ENCODE measurements at places on chromosomes 12 and 14.

GRCh38 chr12:21939435-21939834 is 1.8 kb downstream of the ABCC9 start:
- DNase-seq, result no peak

DNA sequence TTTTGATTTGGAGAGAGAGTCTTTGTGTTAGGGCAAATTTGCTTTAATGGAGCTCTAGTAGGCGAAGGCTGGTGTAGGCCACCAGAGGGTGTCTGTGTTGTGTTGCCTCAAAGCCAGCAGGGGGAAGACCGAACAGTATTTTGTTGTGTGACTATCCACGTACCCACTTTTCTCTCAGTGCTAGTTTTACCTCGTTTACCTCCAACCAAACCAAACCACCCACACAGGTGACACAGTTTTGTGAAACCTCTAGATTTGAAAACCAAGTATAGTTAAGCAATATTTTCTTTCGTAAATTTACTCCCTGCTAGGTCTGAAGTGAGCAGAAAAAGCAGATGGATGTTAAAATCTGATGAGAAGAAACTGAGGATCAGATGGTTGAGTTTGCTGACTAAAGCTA is 36.3 kb upstream of the NPFF start:
- DNase-seq, result peak; percentile 12

DNA sequence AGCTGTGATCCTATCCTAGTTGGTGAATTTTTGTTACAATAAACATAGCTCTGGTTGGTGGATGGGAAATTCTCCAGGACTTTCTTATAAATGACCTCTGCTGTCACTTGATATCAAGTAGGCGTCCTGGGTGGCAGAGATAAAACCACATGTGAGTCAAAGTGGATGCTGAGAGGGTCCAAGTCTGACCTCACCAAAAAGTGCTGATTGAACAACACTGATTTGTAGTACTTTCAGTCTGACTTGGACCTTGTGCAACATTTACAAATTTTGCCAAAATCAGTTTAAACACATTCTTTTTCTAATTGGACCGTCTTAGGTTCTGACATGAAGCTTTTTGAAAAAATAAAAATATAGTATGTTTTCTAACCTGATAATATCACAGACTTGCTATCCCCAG is 585.6 kb downstream of the GALC start:
- no peak for DNase-seq

DNA sequence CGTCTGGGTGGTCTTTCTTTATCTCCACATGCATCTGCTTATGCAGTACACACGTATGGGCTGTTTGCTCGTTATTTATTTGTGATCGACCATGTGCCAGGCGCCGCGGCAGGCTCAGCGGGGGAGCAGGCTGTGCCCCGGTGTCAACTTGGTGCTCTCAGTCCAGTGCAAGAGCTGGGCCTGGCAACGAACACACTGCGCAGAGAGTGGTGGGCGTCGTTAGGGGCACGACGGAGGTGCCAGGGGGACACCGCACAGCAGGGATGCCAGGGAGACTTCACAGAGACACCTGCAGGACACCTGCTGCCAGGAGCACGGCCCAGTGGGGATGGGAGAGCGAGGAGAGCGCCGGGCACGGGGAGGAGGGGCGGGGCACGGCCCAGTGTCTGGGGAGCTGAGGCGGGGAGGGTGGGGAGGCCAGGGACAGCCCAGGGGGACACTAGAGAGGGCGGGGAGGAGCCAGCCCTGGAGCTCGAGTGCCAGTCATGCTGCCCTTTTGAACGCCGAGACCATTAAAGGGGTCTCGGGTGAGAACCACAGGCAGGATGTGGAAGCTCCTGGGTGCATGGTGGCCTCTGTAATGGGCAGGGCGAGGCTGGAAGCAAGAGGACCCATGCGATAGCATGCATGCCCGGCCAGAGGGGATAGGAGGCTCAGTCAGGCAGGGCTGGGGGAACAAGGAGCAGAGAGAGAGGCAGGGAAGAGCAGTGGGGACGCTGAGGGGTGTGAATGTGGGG is 652 bp upstream of the LRCOL1 start:
- DNase-seq, result no peak

DNA sequence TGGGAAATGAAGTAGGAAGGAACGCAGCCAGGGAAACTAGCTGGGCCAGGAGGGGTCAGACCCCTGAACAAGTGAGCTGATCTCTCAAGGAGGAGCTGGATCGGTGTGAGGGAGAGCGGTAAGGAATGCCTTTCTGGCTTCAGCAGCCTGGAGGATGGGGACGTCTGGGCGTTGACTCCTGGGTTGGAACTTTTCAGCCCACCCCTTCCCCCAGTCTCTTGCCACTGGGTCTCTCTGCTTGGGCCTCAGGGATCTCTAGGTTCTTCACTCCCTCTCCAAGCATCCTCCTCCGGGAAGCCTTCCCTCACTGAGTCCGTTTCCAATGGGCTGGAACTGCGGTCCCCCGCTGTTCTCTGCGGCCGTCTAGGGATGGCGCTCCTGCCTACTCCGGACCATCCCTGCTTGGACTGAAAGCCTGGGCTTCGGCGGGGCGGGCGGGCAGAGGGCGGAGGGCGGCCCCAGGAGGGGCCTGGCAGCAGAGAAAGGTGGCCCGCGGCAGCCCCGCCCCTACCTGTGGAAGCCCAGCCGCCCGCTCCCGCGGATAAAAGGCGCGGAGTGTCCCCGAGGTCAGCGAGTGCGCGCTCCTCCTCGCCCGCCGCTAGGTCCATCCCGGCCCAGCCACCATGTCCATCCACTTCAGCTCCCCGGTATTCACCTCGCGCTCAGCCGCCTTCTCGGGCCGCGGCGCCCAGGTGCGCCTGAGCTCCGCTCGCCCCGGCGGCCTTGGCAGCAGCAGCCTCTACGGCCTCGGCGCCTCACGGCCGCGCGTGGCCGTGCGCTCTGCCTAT is at the start of gene KRT7:
Gene KRT7, plus strand, starts transcription at position 570 of the 788 bp plus-strand sequence. Its CDS starts 54 bp downstream, at position 624.
- DNase-seq, result no peak

DNA sequence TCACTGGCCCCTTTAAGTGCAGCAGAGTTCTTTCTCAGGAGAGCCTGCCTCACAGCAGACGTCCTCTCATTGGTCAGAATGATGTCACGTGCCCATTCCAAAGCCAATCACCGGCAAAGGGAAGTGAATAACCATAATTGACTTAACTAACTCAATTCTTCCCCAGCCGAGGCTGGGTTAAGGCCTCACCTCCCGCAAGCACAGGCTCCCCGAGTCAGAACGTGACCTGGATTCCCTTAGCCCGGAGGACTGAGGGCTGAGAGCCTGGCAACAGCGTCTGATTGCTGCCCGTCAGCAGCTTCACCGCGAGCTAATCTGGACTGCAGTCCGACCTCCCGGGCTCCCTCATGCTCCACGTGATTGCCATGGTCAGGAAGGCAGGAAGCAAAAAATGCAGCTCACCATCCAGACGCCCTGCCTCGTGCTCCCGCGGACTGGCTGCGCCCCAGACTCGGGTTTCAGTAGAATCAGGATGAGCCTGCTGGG is 92.1 kb upstream of the FZD10 start:
- DNase-seq, result no peak

DNA sequence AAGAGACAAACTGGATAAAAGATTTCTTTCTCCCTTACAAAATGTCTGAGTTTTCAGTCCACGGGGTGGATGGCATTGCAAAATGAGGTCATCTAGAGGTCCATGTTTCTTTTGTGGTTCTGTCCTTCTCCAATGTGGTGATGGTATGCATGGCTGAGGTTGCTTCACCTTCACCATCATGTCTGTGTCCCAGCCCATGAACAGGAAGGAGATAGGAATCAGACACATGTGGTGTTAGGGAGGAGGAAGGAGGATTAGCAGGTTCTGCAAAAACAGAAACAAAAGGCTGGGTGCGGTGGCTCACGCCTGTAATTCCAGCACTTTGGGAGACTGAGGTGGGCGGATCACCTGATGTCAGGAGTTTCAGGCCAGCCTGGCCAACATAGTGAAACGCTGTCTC is 11.0 kb upstream of the AEBP2 start:
- no peak for DNase-seq

- DNase-seq, result no peak
Observed at GRCh38 chr12:100265732-100266584, 921 bp downstream of the DEPDC4 start.

DNA sequence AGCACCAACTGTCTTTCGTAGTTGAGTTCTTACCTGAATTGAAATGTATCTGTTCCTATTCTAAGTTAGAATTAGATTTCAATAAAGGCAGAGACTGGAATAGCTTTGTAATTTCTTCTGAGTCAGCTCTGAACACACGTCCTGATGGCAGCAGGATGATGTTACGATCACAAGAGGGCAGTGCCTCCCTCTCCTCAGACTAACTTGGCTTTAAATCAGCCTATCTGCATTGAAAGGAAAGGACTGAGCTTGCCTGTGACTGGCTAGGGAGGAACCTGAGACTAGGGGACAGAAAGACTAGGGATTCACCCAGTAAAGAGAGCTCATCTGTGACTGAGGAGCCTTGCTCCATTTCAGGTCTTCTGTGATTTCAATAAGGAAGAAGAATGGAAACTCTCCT is 323.7 kb upstream of the OR4E1 start:
- no peak for DNase-seq

DNA sequence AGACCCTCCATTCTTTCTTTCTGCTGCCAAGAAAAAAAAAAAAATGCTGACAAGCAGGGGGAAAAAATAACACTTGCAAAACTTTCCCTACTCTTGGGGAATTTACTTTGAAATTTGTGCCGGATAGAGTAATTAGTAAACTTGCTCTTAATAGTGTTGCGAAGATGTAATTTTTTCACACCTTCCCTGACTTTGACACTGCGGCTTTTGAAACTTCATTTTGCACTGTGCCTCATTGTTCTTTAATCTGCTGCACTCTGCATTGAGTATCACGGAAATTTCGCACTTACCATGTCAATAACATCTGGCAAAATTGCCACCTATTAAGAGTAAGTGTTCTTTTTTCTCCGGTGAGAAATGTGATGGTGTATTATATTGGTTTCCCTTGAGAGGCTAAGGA is 596.1 kb downstream of the VRK1 start:
- no peak for DNase-seq

DNA sequence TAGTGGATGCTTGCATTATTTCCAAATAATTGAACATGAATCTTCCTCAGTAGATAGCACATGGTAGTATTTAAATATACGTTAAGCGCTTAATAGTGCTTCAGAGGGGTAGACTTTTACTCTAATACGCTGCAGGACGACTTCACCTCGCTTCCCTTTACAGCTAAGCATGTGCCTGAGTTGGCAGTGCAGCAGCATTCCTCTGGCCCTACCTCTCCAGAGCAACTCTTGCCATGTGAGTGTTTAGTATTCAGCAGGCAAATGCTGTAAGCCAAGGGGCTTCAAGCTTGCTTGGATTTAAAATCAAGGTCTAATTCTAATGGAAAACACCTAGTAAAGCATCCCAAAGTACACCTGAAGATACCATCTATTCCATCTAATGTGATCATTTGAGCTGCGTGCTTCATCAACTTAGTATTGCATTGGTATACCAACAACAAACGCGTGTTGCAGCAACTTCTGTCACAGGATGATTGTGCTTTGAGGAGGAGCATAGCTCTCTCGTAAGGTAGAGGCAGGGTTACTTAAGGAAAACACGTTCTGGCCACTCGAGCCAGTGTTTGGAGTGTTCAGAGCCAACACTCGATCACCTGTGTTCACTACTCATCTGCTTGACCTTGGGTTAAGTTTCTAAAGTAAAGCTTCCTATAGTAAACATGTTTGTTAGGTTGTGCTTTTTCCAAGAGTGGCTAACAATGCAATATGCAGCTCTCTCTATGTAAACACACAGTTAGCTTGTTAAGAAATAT is 60.6 kb downstream of the PIWIL1 start:
- DNase-seq, result no peak

- DNase-seq, result no peak
Observed at GRCh38 chr14:67416085-67416484, 4.1 kb upstream of the PLEK2 start.

DNA sequence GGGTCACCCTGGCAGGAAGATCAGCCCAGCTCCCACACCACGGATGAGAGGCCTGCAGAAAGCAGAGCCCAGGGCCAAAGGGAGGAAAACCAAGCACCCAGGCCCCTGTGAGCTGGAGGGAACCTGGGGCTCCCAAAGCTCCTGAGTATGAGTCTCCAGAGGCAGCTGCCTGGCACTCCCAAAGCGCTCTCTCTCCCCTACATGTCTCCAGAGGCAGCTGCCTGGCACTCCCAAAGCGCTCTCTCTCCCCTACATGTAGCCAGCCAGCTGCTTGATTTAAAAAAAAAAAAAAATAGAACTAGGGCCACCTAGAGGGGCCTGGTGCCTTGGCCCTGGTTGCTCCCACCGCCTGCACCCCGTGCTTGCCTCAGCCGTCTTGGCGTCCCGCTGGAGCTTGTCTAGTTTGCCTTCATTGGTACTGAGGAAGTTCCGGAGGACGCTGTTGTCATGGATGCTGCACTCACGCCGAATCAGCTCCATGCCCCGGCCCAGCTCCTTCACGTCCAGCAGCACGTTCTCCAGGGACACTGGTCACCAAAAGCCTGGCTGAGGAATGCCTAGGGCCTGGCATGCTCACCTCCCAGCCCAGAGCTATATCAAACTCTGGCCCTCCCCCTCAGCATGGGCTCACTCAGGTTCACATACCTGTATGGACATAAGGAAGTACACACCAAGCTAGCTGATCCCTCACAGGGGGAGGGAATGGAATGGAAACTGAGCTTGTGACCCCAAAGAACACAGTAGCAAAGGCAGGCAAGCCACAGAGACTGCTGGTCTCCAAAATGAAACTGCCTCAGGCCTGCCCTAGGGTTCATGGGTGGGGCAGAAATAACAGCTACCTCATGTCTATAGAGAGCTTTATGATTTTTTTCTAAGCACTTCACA is 24.7 kb downstream of the PRPF40B start:
- no peak for DNase-seq

DNA sequence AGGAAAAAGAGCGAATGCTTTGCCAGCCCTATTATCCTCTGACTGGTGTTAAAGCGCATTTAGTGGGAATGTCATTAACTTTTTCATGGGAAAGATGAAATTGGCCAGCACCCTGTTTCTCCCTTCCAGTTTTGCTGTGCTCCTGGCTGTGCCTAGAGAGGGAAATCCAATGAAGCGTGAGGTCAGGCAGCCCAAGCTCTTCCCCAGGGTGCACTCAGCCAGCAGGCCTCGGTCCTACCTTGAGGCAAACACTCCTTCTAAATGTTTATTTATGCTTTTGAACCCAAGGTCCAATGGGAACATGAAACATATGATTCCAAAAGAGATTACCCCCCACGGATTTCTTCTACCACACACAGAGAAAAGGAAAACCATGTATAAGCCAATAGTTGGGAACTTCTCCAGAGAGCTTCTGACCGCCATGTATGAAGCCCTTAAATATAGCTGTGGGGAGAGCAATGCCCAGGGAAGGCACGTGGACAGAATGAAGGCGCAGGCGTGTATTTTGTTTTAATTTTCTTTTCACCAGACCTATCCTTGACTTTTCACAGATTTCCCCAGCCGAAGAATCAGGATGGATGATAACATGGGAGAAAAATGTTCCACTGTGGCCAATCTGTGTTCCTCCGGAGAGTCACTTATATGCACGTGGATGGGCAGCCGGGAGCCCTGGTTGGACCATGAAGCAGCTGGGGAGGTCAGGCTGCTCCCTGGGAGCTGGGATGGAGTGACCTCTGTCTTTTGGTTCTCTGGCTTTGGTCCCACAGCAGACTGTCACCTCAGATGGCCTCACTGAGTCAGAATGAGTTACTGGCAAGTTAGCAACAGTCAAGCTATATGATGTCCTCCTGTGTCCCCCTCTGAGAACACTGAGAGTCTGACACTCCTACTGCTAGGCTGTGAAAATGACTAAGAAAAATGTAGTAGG is 37.3 kb downstream of the GPR135 start:
- no peak for DNase-seq
